ENCODE measurements at places on chromosomes 1 and 21.

DNA sequence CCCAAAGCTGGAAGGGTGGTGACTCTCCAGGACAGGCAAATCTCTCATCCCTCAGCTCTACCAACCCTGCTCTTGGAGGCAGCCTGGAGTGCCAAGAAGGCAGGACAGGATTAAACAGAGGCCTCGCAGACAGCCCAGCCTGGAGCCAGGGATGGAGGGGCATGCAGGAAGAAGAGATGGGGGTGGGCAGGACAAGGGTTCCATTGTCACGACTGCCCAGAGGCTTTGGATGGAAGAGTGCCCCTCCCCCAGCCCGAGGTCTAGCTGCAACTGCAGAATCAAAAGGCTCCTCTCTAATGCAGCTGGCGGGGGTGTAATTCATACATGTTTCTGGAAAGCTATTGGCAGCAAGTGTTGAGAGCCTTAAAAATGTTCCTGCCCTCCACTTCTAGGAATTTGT is 8.8 kb downstream of the RAB7B start:
- DNase-seq: no peak

- DNase-seq: no peak
Measured at GRCh38 chr1:218482683-218483082, 137.5 kb downstream of the TGFB2 start.

DNA sequence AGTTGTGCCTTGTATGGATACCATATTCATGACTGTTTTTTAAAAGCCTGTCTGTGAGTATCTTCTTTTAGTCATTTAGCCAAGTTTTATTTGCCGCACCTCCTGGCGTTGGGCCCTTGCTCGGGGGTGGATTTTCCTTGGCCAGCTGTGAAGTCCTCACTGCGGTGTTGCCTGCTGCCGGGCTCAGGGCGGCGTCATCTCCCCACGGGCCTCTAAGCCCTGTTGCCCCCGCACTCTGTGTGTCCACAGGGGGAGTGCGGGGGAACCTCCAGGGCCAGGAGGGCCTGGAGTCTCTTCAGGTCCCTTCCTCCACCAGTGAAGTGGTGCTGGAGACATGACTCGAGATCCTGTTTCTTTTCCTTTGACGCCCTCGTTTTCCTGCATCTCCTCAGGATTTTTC is 65.8 kb upstream of the DIP2A start:
- DNase-seq: no peak

DNA sequence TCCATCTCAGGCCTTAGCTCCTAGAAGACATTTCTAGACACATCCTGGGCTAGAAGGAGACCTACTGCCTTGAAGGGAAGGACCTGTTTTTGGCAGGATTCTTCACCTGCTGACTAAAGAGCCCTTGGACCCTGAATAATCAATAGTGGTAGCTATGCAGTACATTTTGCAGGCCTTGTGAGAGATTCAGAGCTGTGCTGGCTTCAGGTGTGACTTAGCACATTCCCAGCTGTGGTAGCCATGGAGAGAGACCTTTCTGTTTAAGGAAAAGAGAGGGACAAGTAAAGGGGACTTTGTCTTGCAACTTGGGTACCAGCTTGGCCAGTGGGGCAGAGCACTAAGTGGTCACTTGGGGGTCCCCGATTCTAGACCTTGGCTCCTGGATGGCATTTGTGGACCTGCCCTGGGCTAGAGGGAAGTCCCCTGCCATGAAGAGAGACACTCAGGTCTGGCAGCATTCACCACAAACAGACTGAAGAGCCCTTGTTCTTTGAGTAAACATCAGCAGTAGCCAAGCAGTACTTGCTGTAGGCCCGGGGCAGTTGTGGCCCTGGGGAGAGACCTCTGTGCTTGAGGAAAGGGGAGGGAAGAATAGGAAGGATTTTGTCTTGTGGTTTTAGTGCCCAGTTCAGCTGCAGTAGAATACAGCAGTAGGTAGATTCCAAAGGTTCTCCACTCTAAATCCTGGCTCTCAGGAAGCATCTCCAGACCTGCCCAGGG is 26.2 kb upstream of the CD1A start:
- no peak for DNase-seq

GRCh38 chr21:33069994-33070743 is at the start of gene OLIG1:
Gene OLIG1 (plus strand): TSS chr21:33070141. CDS start chr21:33070247, 106 bp downstream.
- DNase-seq: peak; percentile 44

GRCh38 chr1:3822421-3822820 is 26.1 kb upstream of the LRRC47 start:
- no peak for DNase-seq

- no peak for DNase-seq
Measured at GRCh38 chr1:234969011-234969441, 159.6 kb downstream of the TOMM20 start.

- DNase-seq: no peak
Measured at GRCh38 chr1:42165511-42166210, 1.1 kb upstream of the GUCA2A start.

DNA sequence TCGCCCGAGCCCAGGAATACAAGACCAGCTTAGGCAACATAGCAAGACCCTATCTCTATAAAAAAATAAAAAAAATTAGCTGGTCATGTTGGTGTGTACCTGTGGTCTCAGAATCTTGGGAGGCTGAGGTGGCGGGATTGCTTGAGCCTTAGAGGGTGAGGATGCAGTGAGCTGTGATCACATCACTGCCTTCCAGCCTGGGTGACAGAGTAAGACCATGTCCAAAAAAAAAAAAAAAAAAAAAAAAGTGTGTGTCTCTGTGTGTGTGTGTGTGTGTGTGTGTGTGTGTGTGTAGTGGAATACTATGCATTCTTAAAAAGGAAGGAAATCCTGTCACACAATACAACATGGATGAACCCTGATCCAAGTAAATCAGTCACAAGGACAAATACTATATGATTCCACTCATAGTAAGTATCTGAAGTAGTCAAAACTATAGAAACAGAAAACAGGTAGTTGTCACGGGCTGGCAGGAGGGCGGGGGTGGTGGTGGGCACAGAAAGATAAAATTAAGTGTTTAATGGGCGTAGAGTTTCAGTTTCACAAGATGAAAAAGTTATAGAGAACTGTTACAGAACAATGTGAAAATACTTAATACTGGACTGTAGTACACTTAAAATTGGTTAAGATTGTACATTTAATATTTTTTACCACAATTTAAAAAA is 47.8 kb downstream of the SELENOF start:
- DNase-seq: no peak

DNA sequence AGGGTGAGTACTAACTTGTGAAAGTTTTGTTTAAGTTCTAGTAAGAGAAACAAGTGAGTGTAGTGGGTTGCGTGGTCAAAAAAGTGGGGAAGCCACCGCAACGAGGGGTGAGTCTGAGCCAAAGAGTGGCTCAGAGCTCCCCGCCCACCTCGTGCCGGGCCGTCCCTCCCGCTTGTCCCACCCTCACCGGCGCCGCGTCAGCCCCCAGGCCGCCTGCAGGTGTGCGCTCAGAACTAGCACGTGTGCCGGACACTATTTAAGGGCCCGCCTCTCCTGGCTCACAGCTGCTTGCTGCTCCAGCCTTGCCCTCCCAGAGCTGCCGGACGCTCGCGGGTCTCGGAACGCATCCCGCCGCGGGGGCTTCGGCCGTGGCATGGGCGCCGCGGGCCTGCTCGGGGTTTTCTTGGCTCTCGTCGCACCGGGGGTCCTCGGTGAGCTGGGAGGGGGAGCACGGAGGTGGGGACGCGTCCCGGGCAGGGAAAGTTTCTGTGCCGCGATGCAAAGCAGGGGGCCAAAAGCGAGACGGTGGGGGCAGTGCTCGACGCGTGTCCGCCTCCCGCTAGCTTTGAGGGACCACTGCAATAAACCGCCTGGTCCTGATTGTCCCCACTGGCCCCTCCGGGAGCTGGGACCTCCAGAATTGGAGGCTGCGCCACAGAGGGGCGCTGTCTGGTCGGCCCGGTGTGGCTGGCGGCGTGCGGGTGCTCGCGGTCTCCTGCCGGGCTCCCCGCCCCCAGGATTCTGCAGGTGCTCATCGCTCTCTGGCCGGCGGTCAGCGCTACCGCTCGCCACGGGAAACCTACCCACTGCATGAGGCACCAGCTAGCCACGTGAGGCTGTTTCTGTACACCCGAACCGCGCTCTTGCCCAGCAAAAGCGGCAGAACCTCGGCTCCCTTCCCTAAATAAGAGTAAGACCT is at the start of gene CR2:
TSS of gene CR2 (plus strand) at position 283 of the 919 bp plus-strand sequence. CDS start at position 374, 91 bp downstream.
- DNase-seq: peak; percentile 32

- DNase-seq: no peak
Measured at GRCh38 chr1:1332031-1332755, 1.1 kb downstream of the TAS1R3 start.

DNA sequence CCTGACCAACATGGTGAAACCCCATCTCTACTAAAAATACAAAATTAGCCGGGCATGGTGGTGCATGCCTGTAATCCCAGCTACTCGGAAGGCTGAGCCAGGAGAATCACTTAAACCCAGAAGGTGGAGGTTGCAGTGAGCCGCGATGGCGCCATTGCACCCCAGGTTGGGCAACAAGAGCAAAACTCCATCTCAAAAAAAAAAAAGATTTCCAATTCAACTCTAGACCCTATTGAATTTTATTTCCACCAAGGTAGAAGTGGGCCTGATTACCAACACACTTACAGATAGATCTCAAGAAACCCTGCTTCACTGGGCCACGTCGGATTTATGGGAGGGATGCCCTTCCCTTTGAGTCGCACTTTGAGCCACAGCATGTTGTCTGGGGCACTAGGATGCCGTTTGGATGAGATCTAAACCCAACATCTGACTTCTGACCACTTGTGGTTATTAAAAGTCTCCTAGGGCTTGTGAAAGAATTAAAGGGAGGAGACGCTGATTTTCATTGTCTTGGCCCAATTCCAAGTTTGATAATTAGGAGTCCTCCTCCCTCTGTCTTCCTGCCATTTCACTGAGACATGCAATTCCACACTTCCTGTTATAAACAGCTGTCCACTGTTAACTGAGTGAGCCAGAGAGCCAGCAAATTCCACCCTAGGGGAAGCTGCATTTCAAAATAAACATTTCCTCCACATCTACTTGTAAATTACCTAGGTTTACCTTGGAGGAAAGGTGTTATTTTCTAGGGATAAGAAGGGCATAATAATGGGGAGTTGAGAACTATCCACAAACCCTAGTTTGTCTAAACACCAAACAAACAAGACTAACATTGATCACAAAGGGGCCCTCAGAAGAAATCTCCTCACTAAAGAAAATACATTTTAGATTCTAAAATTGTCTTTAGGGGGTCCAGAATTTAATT is 5.2 kb upstream of the RERE start:
- no peak for DNase-seq

DNA sequence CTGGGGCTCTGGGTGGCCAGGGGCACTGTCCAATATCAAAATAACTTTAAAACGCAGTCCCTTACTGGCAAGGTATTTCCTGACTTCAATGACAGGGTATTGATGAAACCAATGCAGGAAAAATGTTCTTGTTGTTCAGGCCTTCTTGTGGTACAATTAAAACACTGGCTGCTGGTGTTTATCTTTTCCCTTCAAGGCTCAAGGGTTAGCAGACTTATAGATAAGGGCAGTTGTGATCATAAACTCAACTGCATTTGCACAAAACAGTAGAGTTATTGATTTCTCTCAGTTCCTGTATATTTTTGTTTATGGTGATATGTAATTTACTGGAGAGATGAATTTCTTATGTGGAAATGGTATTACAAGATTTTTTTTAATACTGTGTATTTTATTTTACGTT is 2.7 kb upstream of the CD84 start:
- no peak for DNase-seq

GRCh38 chr1:200916681-200917080 is 22.0 kb downstream of the INAVA start:
- DNase-seq: no peak

- no peak for DNase-seq
Measured at GRCh38 chr1:29623501-29623900, 387.2 kb downstream of the PTPRU start.

- no peak for DNase-seq
Measured at GRCh38 chr1:220804202-220804586, 17.5 kb downstream of the MTARC1 start.

DNA sequence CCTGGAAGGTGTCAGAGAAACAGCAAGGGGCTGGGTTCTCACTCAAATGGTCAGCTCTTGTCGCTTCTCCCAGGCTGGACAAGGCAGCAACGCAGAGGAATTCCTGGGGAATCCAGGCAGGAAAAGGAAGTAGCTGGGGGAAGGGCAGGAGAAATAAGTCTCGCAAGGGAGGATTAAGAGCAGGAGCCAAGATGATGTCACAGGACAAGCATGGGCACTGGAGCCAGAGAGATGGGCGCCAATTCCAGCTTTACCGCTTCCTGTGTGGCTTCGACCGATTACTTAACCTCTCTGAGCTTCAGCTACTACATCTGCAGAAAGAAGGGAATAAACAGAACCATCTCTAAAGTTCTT is 70.5 kb downstream of the SSBP3 start:
- no peak for DNase-seq

- DNase-seq: no peak
Measured at GRCh38 chr1:64046891-64047290, 156.5 kb upstream of the UBE2U start.

DNA sequence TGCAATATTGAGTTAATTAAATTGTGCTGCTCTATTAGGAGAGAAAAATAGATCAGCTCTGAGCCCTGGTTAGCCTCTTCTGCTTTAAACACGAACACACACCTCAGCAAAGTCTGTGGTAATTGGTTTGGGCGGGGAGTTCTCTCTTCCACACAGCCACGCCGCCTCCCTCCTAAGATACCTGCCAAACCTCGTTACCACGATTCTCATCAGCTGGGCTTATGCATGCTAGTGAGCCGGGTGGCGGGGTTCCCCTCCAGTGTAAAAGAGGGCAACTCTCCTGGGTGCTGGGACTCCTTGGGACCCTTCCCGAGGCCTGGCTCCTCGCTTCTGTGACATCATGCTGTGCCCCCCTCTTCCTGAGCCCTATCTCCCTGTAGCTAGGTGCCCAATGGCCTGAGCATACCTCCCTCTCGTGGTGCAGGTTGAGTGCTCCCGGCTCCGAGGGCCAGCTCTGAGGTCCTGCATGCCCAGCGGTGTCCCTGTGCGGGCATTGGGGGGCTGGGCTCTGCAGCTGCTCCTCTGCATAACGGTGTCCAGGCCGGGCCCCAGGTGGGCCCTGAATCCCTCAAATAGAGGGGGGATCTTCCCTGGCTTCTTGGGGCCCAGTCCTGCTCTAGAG is 182.9 kb downstream of the PRDM16 start:
- DNase-seq: no peak

DNA sequence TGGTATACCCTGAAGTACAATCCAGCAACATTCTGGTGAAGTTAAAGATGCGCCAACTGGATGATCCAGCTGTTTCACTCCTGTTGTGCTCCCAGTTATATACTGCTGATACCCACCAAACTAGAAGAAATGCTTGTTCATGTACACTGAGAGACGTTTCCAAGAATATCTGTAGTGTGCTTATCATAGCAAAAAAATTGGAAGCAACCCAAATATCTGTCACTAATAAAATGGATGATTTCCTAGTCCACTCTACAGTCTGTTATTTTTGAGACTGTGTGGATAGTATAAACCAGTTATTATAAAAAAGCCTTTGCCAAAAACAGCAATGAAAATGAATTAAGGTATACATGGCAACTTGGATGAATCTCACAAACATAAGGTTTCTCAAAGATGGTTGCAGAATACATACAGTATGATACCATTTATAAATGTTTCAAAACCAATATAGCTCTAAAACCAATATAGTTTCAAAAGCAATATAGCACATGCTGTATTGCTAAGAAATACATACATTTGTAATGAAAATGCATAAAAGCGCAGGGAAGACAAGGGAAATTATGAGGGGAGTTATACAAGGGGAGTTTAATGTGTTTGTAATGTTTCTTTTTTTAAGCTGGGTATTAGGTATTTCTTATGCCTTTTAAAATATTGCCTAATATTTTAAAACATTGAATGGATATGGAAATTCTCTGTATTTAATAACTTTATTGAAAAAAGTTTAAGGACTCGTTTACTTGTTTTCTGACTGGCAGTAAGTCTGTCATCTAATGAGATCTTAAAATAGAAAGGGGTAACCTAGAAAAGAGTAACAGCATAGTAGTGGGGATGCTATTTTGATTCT is 36.5 kb downstream of the GPSM2 start:
- DNase-seq: no peak

All from neuronal stem cell (in vitro differentiated cells).